ENCODE measurements at places on chromosomes 16 and 17.
A peak's percentile ranks its signal among the peaks of the same experiment; 100 is the strongest.

GRCh38 chr16:49014277-49015224 is 267.1 kb downstream of the CBLN1 start:
- no peak for DNase-seq

DNA sequence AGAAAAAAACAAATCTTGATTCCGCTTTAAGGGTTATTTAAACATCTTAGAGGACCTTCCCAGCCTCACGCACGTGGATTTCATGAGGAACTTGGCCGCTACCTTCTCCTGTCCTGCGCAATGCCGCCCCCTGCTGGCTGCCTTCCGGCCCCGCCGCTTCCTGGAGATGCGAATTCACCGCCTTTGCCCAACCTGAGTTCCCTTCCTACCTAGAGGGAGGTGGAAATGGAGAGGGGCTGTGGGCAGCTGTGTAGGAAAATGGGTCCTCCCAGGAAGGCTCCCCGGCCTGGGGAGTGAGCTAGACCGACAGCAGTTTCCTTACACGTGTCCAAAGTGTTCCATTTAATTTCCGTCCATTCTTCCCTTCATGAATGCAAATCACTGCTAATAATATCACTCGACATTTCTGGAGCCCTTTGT is 1.0 kb upstream of the ABCC12 start:
- peak; percentile 87 for DNase-seq

DNA sequence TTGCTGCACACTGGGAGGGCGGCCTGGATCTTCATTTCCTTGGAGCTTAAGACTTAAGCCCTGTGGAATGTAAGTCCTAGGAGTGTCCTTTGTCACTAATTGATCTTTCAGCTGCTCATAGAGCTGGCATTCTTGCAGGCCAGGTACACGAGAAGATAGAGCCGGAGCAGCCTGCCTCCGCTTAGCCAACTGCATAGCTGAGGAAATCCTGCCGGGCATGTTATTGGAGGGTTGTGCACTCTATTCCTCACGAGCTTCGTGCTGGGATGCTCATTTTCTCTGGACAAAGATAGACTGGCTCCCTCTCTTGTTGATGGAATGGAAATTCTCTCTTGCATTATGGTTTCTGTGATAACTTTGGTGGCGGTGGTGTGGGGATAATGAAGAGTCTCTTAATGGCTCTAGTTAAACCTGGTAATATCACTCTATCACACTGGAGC is 76.9 kb downstream of the RPA1 start:
- no peak for DNase-seq

DNA sequence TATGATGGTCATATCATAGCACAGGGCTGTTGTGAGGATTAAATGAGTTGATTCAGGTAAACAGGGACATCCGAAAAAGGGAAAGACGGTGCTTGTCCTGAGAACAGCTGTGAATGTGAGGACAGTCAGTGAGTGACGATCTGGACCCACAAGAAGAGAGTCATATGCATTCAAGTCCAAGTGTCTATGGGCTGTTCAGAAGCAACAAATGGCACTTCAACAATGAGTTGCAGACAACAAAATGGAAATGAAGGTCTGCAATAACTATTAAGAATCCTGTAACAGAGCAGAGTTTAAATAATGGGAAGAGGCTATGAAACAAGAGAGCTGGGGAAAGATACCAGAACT is 100.3 kb downstream of the ADCY9 start:
- no peak for DNase-seq

DNA sequence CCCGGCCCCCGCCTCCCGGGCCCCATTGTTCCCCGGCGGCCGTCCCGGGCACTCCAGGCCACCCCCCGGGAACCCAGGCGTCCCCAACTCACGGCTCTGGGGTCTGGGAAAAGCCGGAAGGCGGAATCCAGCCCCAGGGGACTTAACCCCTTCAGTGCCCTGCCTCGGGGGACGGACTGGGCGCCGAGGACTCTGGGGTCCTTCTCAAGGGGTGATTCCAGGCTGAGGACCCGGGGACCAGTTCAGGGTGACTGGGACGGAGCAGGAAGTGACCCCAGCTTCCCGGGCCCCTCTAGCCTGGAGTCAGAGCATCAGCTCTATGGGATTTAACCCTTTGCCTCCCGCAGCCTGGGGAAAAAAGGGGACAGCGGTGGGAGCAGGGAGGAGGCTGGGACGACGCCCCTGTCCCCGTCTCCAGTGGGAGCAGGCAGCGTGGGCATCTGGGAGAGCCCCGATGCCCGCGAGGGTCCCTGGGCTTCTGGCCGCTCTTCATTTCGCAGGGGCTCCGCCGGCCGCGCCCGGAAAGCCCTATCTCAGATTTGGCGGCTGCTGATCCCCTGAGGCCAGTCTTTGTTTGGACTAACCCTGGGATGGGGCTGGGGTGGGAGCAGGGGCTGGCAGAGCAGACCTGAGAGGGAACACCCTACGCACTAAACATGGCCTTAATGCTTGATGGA is at the start of gene ZNF629:
Gene ZNF629 (minus strand): TSS at position 270 of the 677 bp plus-strand sequence. CDS start 2,723 bp downstream, outside the sequence.
- no peak for DNase-seq

GRCh38 chr16:63311313-63311712 is 1275.1 kb upstream of the CDH8 start:
- DNase-seq = no peak

GRCh38 chr17:4850246-4850645 is 17.1 kb downstream of the MINK1 start:
- no peak for DNase-seq

DNA sequence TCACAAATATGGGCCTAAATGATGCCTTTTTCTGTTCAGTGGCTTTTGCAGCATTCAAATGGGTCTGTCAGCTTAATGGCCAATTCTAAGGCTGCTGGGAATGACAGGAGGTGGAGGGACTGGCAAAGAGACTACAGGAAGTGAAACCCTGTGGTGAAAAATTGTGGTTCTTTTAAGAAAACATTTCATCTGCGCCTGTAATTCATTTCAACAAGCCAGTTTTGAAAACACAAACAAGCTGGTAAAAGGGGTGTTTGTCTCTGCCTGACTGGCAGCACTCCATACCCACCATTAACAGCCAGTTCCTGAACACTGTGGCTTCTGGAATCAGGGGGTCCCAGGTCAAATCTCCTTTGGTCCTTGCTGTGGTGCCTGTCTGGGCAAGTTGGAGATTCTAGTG is 3.6 kb upstream of the KDM8 start:
- no peak for DNase-seq

DNA sequence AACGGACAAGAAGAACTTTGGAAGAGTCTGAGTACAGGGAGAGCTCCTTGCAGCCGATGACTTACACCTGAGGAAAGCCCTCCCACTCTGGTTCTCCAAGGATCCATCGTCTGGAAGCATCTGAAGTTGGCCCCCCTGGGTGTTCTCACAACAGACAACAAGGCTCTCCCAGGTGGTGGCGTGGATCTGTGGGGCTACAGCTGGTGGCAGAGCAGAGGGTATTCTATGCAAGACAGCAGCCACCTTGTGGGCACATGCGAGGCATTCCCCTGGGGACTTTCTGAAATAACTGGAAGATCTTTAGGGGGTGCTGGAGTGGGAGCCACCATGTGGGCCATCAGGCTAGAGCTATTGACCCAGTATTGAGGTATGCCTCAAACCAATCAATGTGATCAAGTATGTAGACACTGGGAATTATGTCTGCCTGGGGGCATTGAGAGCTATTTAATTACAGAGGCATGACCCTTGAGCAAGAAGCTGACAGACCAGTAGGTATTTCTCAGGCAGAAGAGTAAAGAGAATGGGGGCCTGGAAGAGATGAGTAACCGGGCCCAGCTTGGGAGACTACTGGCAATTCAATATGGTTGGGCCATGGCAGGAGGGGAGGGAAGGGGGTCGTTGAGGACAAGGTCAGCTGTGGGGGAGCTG is 6.9 kb upstream of the KRT19 start:
- no peak for DNase-seq
